NCI-H748 treated with DMSO at 0.1 percent for 48 hours (cell line): ENCODE measurements at places on chromosomes 2 and 18.

GRCh38 chr18:49166327-49166726 lies 215.6 kb upstream of the SMAD7 start:
- DNase-seq: no peak

GRCh38 chr2:219603771-219604170 lies 6.1 kb downstream of the STK11IP start:
- no peak for DNase-seq

DNA sequence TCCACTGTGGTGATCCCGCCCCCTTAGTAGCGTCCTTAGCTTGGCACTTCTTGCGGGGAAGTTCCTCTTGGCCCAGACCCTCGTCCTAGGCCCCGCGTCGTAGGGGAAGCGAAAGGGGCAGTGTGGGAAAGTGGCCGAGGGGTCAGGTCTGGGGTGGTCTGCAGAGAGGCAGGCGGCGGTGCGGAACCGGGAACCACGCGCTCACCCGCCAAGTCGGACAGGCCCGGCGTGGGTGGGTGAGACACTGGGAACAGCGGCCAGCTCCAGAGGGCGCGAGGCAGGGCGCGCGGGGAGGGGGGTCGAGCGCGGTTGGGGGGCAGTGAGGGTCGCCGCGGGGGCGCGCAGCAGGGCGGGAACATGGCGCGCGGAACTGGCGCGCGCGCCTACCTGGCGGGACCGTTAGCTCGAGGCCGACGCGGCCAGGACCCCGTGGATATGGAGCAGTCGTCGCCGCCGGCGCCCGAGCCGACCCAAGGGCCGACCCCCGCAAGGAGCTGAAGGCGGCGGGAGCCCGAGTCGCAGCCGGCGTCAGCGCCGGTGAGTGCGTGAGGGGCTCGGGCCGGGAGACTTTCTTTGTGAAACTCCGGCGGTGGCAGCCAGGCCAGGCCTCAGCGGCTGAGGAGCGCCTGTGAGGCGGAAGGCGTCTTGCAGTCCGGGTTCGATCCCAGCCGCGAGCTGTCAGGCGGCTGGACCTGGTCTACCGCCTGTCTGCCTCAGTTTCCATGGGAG lies 2896.7 kb upstream of the TEKT4 start:
- DNase-seq: no peak

- no peak for DNase-seq
These were observed 5.4 kb downstream of the CCDC141 start for GRCh38 chr2:179044500-179044899.

DNA sequence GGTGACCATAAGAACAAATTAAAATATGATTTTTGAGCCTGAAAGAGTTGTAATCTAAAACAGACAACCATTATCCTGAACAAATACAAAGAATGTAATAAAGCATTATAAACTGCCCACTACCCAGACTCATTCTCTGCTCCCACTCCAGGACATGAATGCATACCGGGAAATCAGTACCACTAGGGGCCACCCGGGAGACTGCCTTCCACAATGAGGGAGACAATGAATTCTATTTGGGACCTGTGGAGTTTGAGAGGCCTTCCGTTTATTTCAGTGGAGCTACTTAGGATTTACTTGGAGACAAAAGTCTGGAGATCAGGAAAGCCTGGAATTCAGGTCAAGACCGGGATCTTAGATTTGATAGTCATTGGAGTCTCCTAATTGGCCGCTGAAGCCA lies 50.0 kb downstream of the NAB1 start:
- DNase-seq: no peak

DNA sequence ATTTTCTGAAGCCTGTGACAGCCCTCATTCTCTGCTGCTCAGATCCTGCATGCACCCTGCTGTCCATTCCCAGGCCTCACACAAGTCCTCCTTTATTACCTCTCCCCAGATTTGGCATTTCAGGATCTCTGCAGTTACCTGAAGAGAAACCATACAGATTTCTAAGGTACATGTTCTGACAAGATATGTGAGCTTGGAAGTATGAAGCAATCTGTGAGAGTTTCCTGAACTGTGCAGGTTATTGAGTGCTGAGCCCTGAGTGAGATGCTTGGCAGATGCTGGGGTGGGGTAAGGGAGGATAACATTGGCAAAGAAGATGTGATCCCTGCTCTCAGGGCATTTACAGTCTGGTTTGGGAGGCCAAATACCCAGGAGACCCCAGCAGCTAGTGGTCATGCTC lies 122.1 kb upstream of the STPG4 start:
- no peak for DNase-seq

DNA sequence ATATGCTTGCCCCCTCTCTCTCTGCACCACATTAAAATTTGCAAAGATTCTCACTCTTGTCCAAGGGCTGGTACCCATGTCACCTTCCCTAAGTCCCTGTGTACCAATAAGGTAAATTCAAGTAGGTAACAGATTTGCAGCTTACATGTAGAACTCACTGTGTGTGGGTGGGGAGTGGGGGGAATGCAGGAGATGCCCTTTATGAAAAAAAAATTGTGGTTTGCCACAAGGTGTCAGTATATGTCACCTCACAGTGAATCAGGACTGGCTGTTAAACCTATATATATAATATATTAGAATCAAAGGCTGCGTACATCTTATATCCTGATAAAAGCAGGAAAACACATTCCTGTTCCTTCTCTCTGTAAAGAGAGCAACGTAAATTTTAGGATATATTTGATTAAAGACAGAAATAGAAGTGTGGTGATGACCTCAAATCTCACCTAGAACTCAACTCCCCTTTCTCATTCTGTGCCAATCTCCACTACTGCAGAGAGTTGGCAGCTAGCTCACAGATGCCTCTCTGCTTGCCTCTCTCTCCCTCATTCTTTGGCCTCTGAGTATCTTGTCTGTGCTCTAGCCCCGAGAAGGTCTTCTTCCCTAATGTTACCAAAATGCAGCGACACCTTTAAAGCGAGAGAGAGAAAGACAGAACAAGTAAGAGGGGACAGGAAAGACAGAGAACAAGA lies 536 bp downstream of the XDH start:
- DNase-seq: no peak

DNA sequence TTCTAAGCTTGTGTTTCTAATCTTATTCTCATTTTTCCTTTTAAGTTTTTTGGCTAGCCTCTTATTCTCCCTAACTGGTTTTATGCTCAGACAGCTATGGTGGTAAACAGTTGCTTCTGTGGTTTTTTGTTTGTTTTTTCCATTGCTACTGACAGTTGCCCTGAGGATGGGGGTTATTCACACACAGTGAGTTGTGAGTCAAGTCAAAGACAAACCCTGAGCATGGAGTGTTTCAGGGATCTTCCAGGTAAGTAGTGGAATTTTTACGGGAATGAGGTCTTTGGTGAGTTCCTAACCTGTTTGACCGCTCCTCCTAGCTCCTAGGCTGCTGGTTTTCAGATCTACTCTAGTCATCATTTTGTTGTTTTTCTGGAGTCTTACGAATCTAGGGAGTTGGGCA lies 162.8 kb downstream of the ZNF407 start:
- no peak for DNase-seq

DNA sequence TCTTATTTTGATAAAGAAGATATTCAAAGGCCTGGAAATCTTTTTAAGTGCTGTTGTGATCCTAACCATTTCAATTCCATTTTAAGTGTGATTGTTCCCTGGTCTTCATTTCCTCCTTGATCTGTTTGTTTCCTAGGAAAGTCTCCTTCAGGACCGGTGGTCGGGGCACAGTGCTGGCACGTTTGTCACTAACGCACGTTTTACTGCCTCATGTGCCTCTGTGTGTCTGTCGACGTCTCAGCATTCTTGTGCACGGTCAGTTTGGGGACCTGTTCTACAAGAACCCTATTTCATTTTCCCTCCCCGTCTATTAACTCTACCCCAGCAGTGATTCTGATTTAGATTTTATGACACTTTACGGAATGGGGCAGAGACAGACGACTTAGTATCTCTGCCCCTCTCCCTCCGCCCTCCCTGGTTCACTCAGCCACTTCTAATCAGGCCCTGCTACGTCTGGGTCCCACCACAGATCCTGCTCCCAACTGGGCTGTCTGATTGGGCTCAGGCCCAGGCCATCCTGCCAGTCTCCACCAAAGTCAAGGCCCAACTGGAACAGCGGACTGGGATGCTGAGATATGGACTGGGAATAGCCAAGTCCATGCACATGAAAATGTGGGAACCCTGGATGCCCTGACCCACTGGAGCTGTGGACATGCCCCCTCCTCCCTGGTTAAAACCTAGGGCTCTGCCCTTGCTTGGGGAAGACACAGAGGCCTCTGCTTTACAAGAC lies 95.6 kb downstream of the TWIST2 start:
- DNase-seq: no peak

DNA sequence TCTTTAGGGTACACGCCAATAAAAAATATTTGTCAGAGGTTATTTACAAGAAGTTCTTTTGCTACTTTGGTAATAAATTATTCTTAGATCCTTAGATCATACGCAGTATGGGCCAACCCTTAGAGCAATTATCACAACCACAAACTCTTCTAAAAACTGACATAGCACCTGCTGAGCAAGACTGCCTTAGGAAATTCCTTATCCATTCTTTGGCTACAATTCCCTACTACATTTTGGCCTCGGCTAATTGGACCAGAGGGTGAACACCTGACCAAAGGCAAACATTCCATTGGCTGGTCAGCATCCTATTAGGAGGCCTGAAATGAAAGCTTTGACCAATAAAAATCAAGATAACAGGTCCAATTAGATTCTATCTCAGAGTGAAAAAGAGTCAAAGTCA lies 147.6 kb upstream of the CCDC68 start:
- no peak for DNase-seq

- no peak for DNase-seq
These were observed 45.0 kb downstream of the SDC1 start for GRCh38 chr2:20179755-20180594.

GRCh38 chr2:160956243-160956802 lies 203.9 kb upstream of the TANK start:
- no peak for DNase-seq

GRCh38 chr18:23995180-23995579 lies 19.4 kb upstream of the TTC39C start:
- DNase-seq: no peak

DNA sequence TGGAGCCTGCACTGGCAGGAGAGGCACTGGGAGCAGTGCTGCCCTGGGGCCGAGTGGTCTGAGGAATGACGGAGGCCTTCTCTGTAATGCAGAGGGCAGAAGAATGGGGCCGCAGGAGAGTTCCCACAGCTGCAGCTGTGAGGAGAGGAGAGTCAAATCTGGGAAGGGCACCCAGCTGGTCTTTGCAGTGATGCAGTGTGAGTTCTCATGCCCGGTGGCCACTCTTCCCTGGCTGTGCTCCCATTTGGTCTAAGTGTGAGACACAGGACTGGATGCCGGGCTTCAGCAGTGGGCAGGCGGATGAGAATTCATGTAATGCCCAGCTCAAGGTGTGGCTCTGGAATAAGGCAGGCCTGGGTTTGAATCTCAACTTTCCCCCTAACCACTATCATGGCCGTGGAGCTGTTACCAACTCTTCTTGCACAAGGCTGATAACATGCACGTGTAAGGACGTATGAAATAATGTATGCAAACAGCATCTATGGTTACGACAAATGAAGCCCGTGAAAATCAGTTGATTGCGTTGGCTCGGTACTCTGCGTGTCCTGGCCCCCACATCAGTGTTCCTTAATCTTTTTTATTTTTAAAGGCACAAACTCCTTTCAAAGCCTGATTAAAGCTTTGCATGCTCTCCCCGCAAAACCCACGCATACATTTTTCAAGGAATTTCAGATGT lies 71.6 kb downstream of the ACKR3 start:
- DNase-seq: no peak

- DNase-seq: no peak
These were observed 1138.4 kb downstream of the RPIA start for GRCh38 chr2:89829828-89830227.

DNA sequence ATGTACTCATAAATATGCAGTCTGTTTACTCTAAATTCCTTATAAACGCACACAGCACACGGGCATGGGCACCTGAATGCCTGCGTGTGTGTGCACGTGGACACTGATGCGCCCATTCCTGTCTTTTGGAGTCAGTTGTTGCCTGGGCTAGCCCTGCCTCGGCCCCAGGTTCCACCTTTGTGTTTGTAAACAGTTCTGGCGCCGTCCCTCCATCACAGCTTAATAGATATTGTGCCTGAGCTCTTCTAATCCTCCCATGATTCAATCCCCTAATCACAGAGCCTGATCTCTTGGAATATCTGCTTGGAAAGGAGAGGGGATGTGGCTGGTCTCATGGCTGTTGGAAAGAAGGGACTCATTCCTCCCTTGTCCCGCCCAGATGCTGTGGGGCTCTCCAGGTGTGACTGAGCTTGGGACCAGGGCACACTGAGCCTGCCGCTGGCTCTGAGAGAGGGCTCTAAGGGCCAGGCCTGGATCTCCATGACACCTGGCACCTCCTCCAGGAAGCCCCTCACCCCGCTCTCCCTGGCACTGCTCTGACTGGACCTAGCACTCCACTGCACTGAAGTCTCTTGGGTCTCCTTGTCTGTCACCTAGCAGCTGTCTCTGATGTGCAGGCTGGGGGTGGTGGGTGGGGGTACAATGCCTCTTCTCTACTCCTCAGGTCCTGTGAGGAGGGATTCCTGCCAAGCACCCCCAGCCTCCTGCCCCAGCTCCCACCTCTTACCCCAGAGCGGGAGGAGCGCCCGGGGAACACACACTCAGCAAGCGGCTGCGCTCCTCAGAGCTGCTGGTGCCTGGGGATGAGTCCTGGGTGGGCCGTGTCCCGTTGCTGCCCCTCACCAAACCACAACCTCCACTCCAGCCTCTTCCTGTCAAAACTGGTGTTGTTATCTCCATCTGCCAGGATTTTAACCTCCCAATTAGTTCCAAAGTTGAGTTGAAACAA lies 181.3 kb downstream of the INHBB start:
- no peak for DNase-seq

- DNase-seq: peak; percentile 17
These were observed 258.6 kb downstream of the CAMKMT start for GRCh38 chr2:44620189-44620990.

- DNase-seq: peak; percentile 75
These were observed 612.1 kb downstream of the KCNJ3 start for GRCh38 chr2:155310589-155310988.

- no peak for DNase-seq
These were observed 91.1 kb downstream of the ITSN2 start for GRCh38 chr2:24269265-24269664.

DNA sequence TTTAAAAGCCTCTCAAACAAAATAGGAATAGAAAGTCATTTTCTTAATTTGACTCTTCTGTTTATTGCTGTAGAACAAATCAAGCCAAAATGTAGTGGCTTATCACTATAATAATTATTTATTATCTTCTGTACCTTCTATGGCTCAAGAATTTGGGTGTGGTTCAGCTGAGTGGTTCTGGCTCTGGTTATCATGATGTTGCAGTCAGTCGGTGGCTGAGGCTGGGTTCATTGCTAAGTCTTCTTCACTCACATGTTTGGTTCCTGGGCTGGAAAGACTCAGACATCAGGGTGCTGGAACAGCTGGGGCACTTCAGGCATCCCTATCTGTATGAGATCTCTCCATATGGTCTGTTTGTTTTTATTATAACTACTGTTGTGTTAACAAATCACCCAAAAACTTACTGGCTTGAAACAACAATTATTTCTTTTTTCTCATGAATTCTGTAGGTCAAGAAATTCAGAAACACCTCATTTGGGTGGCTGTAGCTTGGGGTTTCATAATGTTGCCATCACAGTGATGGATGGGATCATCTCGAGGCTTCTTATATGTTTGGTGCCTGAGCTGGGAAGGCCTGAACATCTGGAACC lies 242.6 kb upstream of the FBXO11 start:
- DNase-seq: no peak

- DNase-seq: no peak
These were observed 31.3 kb downstream of the TMEM247 start for GRCh38 chr2:46510598-46511177.

- DNase-seq: no peak
These were observed 53.4 kb downstream of the THADA start for GRCh38 chr2:43542285-43542933.
